ENCODE measurements at places on chromosomes 13 and 19.

- DNase-seq: no peak
Observed at GRCh38 chr19:30159636-30160035, 212.5 kb upstream of the ZNF536 start.

DNA sequence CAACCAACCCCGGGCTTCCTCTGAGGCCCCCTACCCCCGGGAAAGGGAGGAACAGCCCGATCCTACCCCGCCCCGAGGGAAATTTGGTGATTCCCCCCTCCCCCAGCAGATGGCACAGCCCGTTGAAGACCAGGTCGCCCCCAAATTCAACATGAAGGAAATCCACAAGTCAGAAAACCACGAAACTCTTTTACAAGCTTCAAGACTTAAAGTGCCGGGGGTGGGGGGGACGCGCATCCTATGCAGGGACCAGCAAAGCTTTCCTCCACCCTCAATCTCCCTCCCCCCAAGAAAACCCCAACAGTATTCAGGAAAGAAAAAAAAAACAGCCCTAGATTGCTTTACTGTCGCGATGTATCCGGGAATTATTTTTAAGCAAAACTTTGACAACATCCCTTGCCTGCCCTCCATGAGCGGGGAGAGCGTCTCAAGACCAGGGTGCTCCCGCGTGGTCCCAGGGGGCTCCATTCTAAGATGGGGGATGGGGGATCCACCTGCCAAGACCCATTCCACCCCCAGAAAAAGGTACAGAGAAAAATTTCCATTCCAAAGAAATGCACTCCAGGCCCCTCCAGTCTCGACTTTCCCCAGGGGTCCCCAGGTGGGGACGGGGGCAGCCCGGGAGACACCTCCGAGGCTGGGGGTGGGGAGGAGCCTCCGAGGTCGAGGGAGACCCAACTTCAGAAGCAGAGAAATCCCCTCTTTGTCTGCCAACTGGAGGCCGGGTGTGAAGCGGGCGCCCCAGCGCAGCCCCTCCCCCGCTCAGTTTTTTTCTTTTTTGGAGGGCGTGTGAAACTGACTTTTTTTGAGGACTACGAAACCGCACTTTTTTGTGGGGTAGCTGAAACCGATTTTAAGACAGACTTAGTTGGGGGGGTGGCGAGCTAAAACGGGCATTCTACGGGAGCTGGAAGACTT lies 1.5 kb downstream of the TCF3 start:
- peak; percentile 9 for DNase-seq

- DNase-seq: no peak
Observed at GRCh38 chr19:18697680-18698079, 14.2 kb downstream of the CRTC1 start.

DNA sequence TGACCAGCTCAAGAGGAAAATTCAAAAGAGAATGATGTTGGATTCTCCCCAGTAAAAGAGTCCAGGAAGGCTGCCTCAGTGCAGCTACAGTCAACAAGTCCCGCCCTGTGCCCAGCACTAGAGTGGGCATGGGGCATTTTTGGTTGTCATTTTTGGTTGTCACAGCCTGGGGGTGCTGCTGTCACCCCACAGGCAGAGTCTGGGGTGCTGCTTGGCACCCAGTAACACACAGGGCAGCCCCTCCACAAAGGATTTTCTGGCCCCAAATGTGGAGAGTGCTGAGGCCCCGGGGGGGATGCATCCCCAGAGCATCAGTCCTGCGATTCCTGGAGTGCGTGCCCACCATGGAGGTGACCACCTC lies 28.2 kb upstream of the TMEM255B start:
- DNase-seq: no peak

GRCh38 chr19:39736088-39736487 lies 1.7 kb downstream of the CLC start:
- no peak for DNase-seq

DNA sequence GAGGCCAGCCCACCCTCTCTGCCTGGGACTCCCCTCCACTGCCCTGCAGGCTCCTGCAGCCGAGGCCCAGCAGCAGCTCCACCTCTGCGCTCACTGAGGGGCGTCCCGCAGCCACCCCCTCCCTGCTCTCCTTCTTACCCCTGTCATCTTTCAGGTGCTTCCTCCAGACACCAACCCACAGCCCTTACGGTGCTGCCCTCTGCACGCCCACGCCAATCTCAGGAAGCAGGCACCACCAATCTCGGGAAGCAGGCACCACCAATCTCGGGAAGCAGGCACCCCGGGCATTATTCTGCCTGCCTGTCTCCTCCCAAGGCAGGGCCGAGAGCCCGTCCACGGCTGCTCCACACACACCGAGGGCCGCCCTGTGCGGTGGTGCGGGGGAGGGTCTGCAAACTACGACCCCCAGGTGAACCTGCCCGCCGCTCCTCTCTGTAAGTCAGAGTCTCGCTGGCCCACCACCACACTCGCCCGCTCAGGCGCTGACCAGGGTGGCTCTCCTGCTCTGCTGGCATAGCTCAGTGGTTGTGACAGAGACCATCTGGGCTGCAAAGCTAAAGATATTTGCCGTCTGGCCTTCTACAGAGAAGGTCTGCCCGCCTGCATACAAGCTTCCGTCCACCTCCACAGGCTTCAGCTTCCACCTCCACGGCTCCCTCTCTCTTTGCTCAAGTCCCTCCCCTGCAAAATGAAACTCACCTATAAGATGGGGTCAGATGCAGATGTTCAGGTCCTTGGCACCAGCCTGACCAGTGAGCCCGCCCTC lies 2.9 kb downstream of the LSM7 start:
- DNase-seq: no peak

- no peak for DNase-seq
Observed at GRCh38 chr19:5772416-5772815, 12.1 kb downstream of the PRR22 start.

- DNase-seq: peak; percentile 34
Observed at GRCh38 chr19:289651-290371, 1.4 kb downstream of the PLPP2 start.

GRCh38 chr13:109427695-109428094 lies 358.7 kb downstream of the IRS2 start:
- no peak for DNase-seq

DNA sequence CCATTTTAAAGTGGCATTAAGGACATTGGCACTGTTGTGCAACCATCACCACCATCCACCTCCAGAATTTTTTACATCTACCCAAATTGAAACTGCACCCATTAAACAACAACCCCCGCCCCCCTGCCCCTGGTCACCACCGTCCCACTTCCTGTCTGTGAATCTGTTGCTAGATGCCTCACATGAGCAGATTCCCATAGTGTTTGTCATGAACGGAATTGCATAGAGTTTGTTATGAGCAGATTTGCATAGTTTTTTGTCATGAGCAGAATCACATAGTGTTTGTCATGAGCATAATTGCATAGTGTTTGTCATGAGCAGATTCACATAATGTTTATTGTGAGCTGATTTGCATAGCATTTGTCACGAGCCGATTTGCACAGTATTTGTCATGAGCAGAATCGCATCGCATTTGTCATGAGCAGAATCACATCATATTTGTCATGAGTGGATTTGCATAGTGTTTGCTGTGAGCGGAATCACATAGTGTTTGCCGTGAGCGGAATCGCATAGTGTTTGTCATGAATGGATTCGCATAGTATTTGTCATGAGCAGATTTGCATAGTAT lies 54.0 kb upstream of the GTF3A start:
- DNase-seq: no peak

GRCh38 chr19:29645911-29646310 lies 19.4 kb upstream of the PLEKHF1 start:
- peak; percentile 21 for DNase-seq

DNA sequence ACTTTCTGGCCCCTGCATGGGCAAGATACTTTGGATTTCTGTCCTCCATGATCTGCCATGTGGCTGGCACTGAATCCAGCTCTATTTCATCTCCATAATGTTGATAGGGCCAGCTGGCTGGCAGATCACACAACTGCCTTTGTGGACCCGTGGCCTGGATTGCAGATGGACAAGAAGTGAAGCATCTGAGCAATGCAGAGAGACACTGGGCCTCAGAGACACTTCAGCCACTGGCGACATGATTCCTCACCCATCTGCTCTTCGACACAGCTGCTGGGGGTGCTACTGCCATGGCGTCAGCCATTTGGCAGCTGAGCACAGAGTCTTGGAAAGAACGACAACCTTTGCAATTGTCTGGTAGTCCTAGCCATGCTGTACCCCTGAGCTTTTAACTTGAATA lies 79.5 kb upstream of the MYO16 start:
- no peak for DNase-seq

DNA sequence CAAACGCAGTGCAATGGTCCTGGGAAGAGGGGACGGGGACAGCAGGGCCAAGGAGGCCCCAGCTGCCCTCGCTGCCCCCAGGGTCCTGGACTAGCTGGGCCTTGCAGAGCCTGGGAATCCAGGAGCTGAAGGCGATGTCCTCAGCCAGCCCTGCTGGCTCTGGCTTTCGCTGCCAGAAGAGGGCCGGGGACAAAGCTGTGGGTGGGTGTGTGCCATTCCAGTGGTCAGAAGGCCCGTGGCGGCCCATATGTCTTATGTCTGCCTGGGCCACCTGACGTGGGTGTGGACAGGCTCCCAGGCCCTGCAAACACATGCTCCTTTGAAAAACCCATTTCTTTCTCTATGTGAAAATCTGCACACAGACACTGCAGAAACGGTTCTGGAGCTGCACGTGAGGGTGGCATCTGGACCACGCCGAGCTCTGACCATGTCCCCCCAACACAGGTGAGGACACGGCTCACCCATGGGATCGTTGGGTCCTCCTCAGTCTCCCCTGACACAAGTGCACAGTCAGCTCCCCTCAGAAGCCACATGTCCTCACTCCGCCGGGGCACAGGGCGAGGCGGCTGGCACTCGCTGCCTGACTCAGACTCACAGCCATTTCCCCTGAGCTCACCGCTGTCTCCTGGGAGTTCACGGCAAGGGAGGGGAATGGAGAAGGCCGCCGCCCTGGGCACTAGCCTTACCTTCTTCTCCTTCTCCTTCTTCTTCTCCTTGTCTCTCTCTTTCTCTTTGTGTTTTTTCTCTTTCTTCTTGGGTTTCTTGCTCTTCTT lies 16.9 kb downstream of the IZUMO4 start:
- no peak for DNase-seq

- DNase-seq: no peak
Observed at GRCh38 chr13:109834973-109835720, 48.8 kb upstream of the IRS2 start.

- peak; percentile 64 for DNase-seq
Observed at GRCh38 chr19:19399733-19400433, 5.6 kb upstream of the GATAD2A start.

- DNase-seq: no peak
Observed at GRCh38 chr13:95241321-95241720, 59.9 kb downstream of the ABCC4 start.

DNA sequence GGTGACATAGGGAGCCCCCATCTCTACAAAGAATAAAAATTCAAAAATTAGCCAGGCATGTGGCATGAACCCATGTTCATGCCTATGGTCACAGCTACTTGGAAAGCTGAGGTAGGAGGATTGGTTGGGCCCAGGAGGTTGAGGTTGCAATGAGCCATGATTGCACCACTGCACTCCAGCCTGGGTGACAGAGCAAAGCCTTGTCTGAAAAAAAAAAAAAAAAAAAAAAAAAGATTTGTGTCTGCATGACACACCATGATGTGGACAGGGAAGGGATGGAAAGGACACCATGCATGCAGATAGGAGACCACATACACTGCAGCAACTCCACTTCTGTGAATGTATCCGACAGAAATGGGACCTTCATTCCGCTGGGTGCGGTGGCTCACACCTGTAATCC lies 34.0 kb upstream of the HOMER3 start:
- DNase-seq: peak; percentile 45

DNA sequence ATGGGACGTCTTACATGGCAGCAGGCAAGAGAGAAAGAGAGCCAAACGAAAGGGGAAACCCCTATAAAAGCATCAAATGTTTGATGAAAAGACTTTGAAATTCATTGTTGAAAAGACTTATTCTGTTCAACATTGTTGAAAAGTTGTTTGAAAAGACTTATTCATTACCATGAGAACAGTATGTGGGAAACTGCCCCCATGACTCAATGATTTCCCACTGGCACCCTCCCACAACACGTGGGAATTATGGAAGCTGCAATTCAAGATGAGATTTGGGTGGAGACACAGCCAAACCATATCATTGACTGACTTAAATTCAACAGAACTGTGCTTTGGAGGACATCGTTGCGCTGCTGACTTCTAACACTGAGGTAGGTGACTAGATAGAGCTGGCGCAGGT lies 48.0 kb upstream of the RCBTB2 start:
- no peak for DNase-seq

- no peak for DNase-seq
Observed at GRCh38 chr13:33296793-33297425, 11.4 kb upstream of the STARD13 start.

- no peak for DNase-seq
Observed at GRCh38 chr13:23766283-23766682, 122.9 kb downstream of the MIPEP start.

DNA sequence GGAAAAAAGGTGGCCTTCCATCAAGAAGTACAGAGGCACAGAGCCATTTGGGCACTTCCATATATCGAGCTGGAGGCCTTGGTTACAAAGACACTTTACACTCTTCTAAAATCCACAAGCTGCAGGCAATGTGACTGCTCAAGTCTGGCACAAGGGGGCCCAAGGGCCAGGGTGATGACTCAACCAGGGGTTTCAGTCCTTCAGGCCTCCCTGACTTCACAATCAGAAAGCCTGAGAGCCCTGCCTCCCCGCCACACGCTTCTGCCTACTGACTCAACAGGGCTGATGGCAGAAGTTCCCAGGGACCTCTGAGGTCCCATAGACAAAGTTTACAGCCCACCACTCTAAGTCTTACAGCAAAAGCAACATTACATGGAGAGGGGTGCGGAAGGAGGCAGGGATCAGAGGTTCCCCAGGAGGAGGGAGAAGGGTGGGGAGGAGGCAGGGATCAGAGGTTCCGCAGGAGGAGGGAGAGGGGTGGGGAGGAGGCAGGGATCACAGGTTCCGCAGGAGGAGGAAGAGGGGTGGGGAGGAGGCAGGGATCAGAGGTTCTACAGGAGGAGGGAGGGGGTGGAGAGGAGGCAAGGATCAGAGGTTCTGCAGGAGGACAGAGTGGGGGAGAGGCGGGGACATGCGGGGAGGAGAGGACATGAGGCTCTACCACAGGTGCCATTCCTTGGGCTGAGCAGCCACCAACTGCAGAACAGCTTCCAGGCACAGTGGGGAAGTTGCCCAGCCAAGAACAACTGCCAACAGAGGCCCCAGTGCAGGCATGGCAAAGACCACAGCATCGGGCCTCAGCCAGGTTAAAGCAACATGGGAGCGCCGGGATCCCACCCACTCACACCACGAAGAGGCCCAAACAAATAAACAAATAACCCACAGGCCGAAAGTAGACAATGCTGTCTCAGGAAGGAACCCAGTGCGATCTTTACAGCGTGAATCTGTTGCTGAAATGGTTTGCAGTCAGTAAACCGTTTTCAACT lies 52.0 kb downstream of the SLC7A1 start:
- DNase-seq: no peak

GRCh38 chr13:100454876-100455275 lies 133.7 kb downstream of the GGACT start:
- DNase-seq: peak; percentile 34

DNA sequence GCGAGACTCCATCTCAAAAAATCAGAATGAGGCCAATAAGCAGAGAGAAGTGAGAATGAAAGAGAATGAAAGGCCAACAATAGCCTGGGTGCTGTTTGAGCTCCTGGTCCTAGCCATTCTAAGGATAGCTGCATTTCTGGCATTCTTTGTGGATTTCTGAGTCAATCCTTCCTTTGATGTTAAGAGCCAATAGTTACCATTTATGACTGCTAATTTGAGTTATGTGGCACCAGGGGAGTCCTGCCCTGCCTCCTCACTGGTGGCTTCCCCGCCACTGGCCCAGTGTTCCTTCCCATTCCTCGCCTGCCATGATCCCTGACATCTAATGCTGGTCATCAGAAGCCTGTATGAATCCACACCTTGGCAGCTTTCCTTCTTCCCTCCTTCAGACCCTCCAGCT lies 991.2 kb downstream of the UQCRFS1 start:
- no peak for DNase-seq

GRCh38 chr19:49347835-49348234 lies 12.6 kb downstream of the CD37 start:
- DNase-seq: peak; percentile 94

Measured in foreskin fibroblast (primary cell).